ENCODE measurements at places on chromosomes 1 and 21. TPM values are rescaled to one million over a fixed set of nuclear protein-coding genes. Genes with fewer than 3 reads are reported as not detected.
A peak's percentile ranks its signal among the peaks of the same experiment; 100 is the strongest.

GRCh38 chr1:153922076-153922971 is 448 bp downstream of the GATAD2B start:
- H3K27me3 ChIP-seq: no peaks in the 10 kb centered on the region
- H3K4me3 ChIP-seq: peak overlapping the region; percentile 75
- peaks cover 40% of the 10 kb centered on the region for H3K4me1 ChIP-seq
- H3K27ac ChIP-seq: peak overlapping the region; percentile 85
- DNase-seq: peak; percentile 48
- no peaks in the 10 kb centered on the region for H3K36me3 ChIP-seq

The TMIGD3 gene
- 1.8 TPM for total RNA-seq

- no peak overlapping the region for H3K4me3 ChIP-seq
- H3K27ac ChIP-seq: no peak overlapping the region
- no peaks in the 10 kb centered on the region for H3K27me3 ChIP-seq
Measured at GRCh38 chr1:229554886-229555621, 3.5 kb downstream of the ABCB10 start.

DNA sequence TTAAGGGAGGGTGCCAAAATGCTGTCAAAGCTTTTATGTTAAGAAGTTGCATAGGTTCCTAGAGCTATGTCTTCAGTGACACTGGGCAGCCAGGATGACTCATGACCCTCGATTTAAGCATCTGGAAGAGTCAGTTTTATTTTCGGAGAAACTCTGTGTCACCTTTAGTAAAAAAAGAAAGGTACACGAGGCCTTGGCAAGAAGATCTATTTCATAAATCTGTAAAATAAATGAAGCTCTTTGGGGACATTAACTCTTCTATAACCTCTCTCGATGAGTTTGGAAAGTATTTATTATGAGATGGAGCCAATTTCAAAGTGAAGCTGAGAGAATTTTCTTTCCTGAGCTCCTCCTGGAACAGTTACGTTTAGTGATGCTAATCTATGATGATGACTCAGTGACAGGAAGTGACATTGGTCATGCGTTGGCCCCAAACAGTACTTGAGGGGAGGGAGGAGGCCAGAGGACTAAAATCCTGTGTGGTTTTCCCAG is 156.5 kb downstream of the HLX start:
- no peaks in the 10 kb centered on the region for H3K27me3 ChIP-seq
- no peaks in the 10 kb centered on the region for H3K36me3 ChIP-seq
- no peak overlapping the region for H3K4me3 ChIP-seq

DNA sequence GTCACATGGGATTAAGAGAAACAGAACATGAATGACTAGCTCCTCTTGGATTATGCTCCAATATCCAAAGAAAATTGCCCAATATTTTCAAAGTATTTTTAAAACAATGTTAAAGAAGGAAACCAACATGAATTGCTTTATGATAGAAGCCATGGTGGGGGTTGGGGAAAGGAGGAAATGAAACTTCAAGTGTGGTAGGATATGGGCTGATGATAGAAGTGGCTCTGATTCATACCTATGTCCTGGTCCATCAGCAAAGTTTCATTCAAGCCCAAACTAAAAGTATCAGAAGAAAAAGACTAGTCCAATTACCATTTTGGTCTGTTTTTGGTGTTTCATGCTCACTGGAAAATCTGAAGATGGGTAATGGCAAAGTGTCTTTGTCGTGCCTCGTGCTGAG is 104.2 kb upstream of the PROX1 start:
- H3K27ac ChIP-seq: no peak overlapping the region
- H3K36me3 ChIP-seq: no peaks in the 10 kb centered on the region
- DNase-seq: no peak
- no peaks in the 10 kb centered on the region for H3K27me3 ChIP-seq
- no peaks in the 10 kb centered on the region for H3K4me1 ChIP-seq

The NFASC gene
- 5.2 TPM for total RNA-seq
